ENCODE measurements at places on chromosomes 5 and 9.

- DNase-seq = no peak
Measured at GRCh38 chr9:17160327-17160726, 25.5 kb downstream of the CNTLN start.

- DNase-seq = no peak
Measured at GRCh38 chr9:84357275-84357674, 16.7 kb upstream of the SLC28A3 start.

GRCh38 chr5:122102825-122103224 lies 24.8 kb upstream of the LOX start:
- DNase-seq = no peak

GRCh38 chr9:116639251-116639741 lies 47.8 kb upstream of the TRIM32 start:
- DNase-seq = no peak

GRCh38 chr9:107215381-107215780 lies 67.7 kb upstream of the RAD23B start:
- DNase-seq = no peak

DNA sequence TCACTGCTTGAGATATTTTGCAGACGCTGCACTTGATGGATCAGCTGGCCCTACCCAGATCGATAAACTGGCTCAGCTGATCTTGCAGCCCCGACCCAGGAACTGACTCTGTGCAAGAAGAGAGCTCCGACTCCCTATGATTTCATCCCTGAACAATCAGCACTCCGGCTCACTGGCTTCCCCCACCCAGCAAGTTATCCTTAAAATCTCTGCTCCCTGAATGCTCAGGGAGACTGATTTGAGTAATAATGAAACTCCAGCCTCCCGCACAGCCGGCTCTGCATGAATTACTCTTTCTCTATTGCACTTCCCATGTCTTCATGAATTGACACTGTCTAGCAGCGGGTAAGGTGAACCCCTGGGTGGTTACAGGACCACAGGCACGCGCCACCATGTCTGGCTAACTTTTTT lies 16.9 kb upstream of the NANS start:
- DNase-seq = no peak

Measured in psoas muscle (tissue), 8 donors.